ENCODE measurements at places on chromosomes 1 and 21. TPM values are rescaled to one million over a fixed set of nuclear protein-coding genes. Genes with fewer than 3 reads are reported as not detected.

- no peaks in the 10 kb centered on the region for H3K27me3 ChIP-seq
- H3K4me1 ChIP-seq: no peaks in the 10 kb centered on the region
- H3K36me3 ChIP-seq: no peaks in the 10 kb centered on the region
- H3K4me3 ChIP-seq: no peak overlapping the region
- no peak for DNase-seq
Measured at GRCh38 chr21:37620401-37620800, 253.8 kb downstream of the DYRK1A start.

DNA sequence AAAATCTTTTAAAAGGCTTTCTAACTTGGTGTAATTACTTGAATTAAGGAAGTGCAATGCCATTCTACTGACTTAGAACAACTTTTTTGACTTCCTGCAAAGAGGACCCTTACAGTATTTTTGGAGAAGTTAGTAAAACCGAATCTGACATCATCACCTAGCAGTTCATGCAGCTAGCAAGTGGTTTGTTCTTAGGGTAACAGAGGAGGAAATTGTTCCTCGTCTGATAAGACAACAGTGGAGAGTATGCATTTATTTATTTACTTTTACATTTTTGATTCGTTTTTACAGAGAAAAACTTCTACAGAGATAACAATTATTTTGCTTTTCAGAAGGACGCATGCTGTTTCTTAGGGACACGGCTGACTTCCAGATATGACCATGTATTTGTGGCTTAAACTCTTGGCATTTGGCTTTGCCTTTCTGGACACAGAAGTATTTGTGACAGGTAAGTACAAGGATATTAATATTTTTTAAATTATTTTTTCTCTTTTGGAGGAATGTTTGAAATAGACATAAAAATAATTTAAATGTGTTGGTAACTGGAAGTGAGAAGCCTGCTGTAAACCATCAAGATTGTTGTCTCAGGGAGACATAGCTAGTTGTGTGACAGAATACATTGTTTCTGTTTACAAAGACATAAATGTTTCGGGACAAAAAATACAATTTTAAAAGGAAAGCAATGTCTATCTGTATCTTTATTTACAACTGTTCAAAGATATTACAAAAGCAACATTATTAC, at the start of gene PTPRC:
PTPRC (plus strand) TSS at position 147 of the 742 bp plus-strand sequence; CDS start at position 376, 229 bp downstream.
- peak within 1 kb of the TSS; percentile 57 for H3K27ac ChIP-seq
- H3K27me3 ChIP-seq: no peaks in the 10 kb centered on the region
- peak within 1 kb of the TSS; percentile 9 for H3K4me3 ChIP-seq
- no peak for DNase-seq
- no peaks in the 10 kb centered on the region for H3K4me1 ChIP-seq

GRCh38 chr1:212666116-212666775, 33.4 kb downstream of the BATF3 start:
- DNase-seq: no peak
- H3K27me3 ChIP-seq: no peaks in the 10 kb centered on the region
- no peaks in the 10 kb centered on the region for H3K36me3 ChIP-seq
- H3K4me3 ChIP-seq: no peak overlapping the region

DNA sequence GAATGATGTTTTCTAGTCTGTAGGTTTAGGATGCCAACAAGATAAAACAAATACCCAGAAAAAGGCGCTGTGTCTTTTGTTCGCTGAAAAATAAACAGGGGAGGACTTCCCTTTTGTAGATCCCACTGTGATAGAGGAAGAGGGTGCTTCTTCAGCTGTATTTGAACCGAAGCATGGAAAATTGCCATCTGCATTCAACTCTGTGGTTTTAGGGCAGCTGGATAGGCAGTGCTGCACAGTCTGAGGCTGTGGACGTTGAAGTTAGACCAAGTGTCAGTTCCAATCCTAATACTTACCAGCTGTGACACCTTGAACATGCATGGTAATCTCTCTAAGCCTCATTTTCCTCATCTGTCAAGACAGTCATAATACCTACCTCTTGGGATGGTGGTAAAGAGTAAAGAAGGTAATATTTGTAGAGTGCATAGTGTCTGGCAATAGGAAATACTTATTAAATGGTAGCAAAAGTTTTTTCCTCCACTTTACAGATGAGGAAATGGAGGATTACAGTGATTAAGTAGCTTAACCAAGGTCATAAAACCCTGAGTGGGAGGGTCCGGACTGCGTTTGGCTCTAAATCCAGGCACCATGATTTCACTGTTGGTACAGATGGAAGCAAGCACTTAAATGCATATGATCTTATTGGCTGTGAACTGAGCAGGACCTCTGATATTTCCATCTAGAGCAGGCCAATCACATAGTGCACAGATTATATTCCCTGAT, 48.5 kb downstream of the UTP25 start:
- no peak overlapping the region for H3K27ac ChIP-seq
- no peaks in the 10 kb centered on the region for H3K4me1 ChIP-seq
- no peak for DNase-seq
- no peaks in the 10 kb centered on the region for H3K36me3 ChIP-seq

DNA sequence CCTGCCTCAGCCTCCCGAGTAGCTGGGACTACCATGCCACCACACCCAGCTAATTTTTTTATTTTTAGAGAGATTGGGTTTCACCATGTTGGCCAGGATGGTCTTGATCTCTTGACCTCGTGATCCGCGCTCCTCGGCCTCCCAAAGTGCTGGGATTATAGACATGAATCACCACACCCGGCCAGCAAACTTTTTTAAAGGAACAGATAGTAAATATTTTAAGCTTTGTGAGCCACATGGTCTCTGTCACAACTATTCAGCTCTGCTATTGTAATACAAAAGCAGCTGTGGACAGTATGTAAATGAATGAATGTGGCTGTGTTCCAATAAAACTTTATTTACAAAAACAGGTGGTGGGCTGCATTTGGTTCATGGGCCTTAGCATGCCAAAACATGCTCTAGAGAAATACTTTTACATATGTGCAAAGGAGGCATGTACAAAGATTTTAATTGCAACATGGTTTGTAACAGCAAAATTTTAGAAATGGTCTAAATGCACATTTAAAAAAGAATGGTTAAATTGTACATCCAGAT, 47.0 kb downstream of the CDCP2 start:
- no peak overlapping the region for H3K4me3 ChIP-seq
- no peak for DNase-seq
- H3K27ac ChIP-seq: no peak overlapping the region
- no peaks in the 10 kb centered on the region for H3K36me3 ChIP-seq
- no peaks in the 10 kb centered on the region for H3K4me1 ChIP-seq
- no peaks in the 10 kb centered on the region for H3K27me3 ChIP-seq

CCDC24 gene
- total RNA-seq: 3.5 TPM

UAP1 gene
- total RNA-seq: 51.4 TPM

GJB5 gene
- total RNA-seq: not detected
